Left colon (tissue), 2 donors: ENCODE measurements at places on chromosomes 7 and 10.

DNA sequence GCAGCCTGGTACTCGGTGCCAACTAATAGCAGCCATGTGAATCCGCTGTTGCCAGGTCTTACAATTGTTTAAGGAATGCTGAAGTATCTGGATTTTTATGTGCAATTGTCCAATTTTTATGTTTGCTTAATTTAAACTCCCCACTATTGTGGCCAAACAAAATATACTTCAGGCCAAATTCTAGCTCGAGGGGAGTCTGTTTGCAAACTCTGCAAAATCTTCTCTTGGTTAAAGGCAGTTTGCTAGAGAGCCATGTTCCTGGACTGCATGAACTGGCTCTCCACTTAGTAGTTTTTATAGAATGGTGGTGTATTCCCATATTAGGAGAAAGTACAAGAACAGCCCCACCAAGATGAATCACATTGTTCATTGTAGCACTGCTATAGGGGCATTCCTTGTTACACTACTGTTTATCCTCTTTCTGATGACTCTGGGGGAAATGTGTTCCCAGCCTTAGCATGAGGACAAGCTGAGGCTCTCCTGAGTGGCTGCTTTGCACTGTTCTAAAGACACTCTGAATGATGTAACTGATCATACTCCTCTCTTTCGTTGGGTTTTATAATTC, 178.0 kb upstream of the GLI3 start:
- no peak for DNase-seq

DNA sequence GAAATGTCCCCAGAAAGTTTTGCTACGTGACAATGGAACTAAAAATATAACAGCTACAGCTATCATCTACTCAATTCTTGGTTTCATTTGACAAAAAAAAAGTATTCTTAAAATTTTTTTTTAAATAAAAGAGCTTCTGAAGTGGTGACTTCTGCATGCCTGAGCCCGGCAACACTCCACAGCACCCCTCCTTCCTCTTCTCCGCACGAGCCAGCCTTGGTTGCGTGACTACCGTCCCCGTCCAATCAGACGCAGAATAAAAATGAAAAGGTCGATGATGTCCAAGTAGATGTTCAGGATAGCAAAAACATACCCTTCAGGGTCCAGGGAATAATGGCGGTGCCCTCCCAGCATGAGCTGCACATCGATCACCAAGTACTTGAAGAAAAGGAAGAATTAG, 34.5 kb upstream of the GATAD1 start:
- DNase-seq, result no peak

DNA sequence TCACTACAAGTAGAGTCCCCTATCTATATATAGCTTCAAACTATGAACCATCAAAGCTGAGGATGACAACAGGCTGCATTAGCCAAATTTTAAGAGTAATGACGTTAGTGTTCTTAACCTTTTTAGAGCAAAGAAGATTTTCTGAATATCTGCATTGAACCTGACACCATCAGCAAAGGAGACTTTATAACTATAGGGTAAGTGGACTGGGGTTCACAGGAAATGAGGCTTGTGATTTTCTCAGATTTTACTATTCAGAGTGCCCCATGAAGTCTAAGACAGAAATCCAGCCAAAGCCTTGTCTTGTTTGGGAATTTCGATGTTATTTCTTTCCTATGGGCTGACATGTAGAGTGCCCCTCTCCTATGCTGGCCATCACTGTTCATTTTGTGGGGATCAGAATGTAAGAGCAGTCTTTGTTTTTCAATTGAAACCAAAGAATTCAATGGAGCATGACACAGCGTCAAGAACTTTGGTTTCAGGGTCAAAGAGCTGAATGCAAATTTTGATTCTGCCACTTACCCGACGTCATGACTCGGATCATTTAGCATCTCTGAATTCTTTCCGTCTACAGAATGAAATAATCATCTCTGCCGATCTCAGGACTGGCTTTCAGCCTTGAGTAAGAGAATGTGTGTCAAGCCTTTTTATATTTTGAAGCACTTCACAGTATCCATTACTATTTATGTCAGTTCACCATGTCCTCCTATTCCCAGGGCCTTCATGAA, 52.7 kb downstream of the DENND11 start:
- no peak for DNase-seq

- peak; percentile 40 for DNase-seq
Measured at GRCh38 chr10:30510184-30510931, 76.4 kb downstream of the MAP3K8 start.

DNA sequence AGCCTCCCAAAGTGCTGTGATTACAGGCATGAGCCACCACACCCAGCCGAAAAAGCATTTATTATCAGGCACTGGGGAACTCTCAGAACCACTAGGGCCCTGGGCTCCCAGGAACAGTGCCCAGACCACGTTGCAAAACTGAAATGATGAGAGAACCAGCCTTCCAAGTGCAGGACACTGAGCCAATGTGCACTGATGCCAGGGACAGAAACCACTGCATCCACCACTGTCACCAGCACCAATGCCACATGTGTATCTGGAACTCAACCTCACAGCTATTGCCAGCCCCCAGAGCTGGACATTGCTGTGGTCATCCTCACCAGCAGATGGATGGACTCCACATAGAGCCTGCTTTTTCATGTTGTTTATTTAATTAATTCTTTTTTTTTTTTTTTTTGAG, 28.2 kb upstream of the TPST1 start:
- DNase-seq, result no peak

DNA sequence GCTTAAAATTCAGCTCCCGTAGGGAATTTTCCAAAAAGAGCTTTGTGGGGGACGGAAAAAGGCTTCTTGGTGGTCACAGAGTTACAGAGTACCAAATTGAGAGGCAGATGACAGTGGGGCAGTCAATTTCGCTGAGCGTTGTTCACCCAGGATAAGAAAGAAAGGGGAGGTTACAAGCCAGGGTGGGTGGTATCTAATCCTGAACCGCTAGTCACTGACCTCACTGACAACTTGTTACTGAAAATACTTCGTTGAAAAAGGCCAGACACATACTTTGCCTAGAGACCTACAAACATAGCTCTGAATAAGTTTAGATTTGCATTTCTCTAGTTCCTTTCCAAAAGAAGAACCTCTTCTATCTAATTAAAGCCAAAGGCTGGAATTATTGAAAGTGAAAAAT, at the start of gene CTNNA3:
CTNNA3 (minus strand) TSS at position 167 of the 400 bp plus-strand sequence.
- DNase-seq, result no peak

- DNase-seq, result no peak
Measured at GRCh38 chr10:96645191-96645721, 58.4 kb upstream of the TM9SF3 start.

- no peak for DNase-seq
Measured at GRCh38 chr7:41679566-41679965, 23.3 kb downstream of the INHBA start.

GRCh38 chr7:27134392-27134791, 3.8 kb upstream of the HOXA4 start:
- no peak for DNase-seq

DNA sequence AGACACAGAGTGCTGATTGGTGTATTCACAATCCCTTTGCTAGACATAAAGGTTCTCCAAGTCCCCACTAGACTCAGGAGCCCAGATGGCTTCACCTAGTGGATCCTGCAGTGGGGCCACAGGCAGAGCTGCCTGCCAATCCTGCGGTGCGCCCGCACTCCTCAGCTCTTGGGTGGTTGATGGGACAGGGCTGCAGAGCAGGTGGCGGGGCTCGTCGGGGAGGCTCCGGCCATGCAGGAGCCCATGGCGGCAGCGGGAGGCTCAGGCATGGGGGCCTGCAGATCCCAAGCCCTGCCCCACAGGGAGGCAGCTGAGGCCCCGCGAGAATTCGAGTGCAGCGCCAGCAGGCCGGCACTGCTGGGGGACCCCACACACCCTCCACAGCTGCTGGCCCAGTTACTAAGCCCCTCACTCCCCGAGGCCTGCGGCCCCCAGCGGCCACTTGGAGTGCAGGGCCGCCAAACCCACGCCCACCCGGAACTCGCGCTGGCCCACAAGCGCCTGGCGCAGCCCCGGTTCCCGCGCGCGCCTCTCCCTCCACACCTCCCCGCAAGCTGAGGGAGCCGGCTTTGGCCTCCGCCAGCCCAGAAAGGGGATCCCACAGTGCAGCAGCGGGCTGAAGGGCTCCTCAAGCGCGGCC, 7.7 kb upstream of the BET1 start:
- no peak for DNase-seq

- no peak for DNase-seq
Measured at GRCh38 chr10:58201704-58202103, 66.0 kb downstream of the IPMK start.

DNA sequence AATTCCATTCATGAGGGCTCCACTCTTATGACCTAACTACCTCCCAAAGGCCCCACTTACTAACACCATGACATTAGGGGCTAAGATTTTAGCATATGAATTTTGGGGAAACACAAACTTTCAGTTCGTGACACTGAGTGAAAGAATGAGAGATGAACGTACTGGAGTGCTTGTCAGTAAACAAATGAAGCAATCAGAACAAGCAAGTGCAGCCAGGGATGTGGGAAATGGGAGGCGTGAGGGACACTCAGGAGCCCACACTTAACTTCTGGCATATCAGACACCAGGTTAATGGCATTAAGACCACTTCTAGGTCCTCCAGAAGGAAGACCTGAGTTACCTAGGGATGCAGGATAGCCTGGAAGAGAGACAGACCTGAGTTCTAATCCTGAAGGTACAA, 2.3 kb upstream of the MDFIC start:
- no peak for DNase-seq
